Fibroblast of pulmonary artery (primary cell): ENCODE measurements at places on chromosomes 11 and 22.

GRCh38 chr11:9973921-9974320, 310.0 kb downstream of the SWAP70 start:
- no peak for DNase-seq

DNA sequence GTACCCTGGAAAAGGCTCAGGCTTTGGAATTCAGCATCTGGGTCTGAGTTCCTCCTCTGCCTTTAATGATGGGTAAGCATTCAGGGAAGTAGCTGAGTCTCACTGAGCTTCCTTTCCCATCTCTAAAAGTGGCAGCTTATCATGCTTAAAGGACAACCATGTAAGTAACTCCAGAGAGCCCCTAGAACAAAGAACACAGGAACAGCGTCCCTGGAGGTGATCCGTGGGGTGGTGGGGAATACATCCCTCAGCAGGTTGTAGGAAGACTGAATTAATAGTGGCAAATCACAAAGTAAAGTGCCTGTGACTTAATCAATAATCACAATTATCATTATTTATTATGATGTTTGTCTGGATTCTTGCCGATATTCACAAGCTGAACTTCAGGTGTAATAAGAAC, 114.7 kb upstream of the ISX start:
- DNase-seq = no peak

DNA sequence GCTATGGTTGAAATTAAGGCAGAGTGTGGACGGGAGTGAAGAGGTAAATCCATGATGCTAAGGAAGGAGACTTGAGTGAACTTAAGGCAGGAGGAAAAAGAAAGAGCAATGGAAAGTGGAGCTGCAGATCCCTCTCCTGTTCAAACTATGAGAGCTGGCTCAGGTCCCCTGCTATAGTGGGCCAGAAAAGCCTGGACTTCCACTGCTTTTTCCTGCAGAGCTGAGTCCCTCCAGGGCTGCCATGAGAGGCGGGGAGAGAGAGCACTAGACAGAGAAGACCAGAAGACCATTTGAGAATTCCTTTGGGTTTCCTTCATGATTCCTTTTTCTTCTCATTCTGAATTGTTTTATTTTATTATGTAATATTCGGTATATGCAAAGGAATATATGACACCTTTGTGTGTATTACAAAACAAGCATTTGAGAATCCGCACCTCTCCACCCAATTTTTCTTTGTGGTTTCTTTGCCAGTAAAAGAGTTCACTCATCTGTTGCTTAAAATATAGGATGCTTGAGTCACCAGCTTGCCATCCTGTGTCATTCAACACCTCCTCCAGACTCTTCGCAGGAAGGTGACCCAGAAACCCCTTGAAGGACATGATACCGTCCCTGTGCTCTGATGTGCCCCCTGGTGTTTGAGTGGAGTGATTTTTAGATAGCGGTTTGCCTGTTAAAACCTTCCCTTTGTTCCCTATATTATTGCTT, 24.4 kb downstream of the SREBF2 start:
- peak; percentile 72 for DNase-seq

- DNase-seq = no peak
Measured at GRCh38 chr11:1997755-1998154, at the start of gene H19. H19 (minus strand) TSS chr11:1997842.

GRCh38 chr22:49996119-49996517, 16.4 kb downstream of the IL17REL start:
- DNase-seq = no peak

- no peak for DNase-seq
Measured at GRCh38 chr11:3655547-3655946, 10.6 kb downstream of the ART1 start.

DNA sequence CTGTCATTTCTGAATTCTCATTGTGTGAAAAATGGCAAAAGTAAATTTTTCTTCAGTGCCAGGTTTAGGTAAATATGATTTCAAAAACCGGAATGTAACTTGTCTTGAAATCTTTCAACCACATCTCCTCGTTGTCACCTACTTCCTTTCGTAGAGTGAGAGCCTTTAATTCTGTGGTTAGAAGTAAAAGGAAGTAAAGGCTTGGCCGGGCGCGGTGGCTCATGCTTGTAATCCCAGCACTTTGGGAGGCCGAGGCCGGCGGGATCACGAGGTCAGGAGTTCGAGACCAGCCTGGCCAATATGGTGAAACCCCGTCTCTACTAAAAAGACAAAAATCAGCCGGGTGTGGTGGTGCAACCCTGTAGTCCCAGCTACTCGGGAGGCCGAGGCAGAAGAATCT, 29.8 kb downstream of the SGSM3 start:
- no peak for DNase-seq

DNA sequence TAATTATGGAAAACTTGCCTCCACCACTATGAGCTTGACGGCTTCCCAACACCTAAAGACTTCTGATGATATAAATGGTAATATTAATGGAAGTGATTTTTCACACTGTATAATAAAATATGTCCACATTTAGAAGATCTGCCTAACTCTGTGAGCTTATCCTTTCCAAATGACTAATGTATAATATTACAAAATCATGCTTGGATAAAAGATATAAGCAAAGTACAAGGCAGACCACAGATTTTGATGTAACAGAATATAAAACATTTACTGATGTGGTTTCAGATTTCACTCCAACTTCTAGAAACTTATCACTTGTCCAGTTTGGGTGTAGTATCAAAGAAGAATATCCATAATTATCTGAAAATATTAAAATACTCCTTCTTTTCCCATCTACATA, 36.9 kb downstream of the GALNT18 start:
- DNase-seq = no peak

DNA sequence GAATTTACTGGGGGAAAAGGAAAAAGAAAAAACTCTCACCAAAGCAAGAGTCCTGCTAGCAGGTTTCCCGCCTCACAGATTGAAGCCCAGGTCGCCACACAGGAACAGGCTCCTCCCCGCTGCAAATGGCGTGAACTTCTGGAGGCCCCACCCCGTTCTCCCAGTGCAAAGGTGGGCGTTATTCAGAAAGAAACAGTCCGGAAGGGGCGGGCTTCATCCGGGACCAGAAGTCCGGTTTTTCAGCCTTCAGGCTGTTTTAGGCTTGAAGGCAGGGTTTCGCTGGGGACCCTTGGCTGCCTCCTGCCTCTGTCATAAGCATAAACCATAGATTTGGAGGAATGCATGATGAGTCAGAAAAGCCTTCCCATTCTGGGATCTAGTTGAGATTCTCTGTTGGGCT, 148.3 kb upstream of the POU2AF2 start:
- DNase-seq = peak; percentile 66

DNA sequence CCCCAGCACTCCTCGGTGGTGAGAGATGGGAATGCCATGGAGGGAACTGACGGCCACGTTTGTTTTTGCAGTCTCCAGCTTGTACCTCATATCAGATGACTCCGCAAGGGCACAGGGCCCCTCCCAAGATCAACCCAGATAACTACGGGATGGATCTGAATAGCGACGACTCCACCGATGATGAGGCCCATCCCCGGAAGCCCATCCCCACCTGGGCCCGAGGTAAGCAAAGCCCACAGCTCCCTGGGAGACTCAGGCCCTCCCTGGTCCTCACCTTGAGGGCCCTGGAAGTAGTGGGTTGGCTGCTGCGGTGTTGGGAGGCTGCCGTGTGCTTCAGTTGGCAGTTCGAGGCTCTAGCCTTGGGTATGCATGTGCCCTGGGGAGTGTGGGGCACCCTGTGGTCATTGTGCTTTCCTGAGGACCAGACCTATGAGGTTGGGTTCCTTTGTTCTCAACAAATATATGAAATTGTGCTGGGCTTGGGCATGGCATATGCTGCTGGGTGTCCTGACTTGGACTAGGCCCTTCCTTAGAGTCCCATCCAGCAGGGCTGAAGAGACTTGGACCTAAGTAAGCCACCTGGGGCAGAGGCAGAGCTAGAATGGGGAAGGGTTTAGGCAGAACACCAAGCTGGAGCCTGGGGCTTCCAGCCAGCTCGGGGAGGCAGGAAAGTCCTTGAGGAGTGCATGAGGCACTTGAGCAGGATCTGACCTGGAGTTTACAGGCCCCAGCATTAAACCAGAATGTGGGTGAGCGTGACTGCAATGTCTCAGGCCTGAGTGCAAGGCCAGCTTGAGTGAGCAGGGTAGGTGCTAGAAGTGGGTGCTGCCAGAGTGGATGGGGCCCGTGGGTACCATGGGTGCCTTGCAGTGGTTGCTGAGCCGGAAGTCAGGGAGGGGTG, 26.4 kb downstream of the INCENP start:
- DNase-seq = no peak

DNA sequence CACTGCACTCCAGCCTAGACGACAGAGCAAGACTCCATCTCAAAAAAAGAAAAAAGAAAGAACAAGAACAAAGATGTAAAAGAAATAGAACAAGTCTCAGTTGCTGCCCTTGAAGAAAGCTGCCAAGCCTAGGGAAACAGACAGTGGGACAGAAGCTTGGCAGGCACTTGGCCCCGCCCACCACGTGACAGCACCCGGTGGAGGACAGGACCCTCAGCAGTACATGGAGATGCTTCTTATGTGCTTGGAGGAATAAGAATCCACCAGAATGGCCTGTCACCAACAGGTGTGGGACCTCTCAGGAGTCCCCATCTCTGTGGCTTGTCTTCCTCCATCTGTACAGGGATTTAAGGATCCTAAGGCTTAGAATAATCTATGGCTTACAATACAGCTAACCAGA, 7.6 kb upstream of the TMPRSS6 start:
- DNase-seq = no peak

- DNase-seq = no peak
Measured at GRCh38 chr11:59199546-59200422, 12.9 kb downstream of the MPEG1 start.

- peak; percentile 60 for DNase-seq
Measured at GRCh38 chr11:13338019-13338426, 60.4 kb downstream of the BMAL1 start.

- no peak for DNase-seq
Measured at GRCh38 chr11:111403051-111403726, 24.1 kb upstream of the POU2AF1 start.

GRCh38 chr11:6673523-6674218, 9.5 kb downstream of the MRPL17 start:
- no peak for DNase-seq

GRCh38 chr11:6488342-6488741, 7.0 kb downstream of the TIMM10B start:
- no peak for DNase-seq

- DNase-seq = peak; percentile 73
Measured at GRCh38 chr11:122007601-122008071, 108.4 kb downstream of the BLID start.

- peak; percentile 93 for DNase-seq
Measured at GRCh38 chr22:27686534-27686933, 115.0 kb downstream of the MN1 start.

DNA sequence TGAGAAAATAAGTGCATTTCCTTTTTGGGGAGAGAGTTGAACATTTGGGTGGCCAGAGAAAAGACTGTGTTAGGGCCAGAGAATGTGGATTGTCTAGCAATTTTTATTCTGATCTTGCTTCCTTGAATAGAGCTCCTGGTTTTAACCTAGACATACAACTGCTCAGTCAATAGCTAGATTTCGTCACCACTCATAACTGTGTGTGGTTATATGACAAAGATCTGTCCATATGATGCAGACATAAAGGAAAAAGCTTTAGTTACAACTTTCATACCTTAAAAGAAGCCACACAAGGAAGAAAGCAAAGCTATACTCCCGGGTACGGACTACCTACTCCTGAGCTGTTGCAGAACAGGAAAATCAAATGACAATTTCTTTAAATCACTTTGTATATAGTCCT, 37.2 kb downstream of the MS4A6A start:
- DNase-seq = no peak

- DNase-seq = no peak
Measured at GRCh38 chr22:43706151-43706550, 106.0 kb downstream of the EFCAB6 start.

DNA sequence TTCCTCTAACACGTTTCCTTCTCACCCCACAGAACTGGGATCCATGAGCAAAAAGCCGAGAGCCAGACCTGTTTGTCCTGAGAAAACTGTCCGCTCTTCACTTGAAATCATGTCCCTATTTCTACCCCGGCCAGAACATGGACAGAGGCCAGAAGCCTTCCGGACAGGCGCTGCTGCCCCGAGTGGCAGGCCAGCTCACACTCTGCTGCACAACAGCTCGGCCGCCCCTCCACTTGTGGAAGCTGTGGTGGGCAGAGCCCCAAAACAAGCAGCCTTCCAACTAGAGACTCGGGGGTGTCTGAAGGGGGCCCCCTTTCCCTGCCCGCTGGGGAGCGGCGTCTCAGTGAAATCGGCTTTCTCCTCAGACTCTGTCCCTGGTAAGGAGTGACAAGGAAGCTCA, 24.0 kb downstream of the CD5 start:
- DNase-seq = peak; percentile 25

GRCh38 chr11:118602331-118602730, 5.1 kb upstream of the PHLDB1 start:
- DNase-seq = peak; percentile 73

DNA sequence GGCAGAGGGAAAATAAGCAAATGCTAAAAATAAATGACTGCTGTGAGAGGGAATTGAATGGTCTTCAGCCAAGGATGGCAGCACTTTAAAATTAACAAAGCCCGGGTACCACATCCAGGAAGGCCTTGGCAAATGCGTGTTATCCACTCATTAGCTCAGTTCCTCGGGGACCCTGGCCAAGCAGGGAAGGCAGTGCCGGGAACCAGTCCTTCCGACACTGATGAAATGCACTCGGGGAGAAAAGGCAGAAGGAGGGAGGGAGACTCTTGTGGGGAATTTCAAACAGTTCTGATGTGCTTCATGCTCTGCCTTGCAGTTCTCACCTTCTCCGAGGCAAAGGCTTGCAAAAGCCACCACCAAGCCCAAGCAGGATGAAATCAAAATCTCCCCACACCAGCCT, 38.3 kb downstream of the CLPB start:
- DNase-seq = no peak

DNA sequence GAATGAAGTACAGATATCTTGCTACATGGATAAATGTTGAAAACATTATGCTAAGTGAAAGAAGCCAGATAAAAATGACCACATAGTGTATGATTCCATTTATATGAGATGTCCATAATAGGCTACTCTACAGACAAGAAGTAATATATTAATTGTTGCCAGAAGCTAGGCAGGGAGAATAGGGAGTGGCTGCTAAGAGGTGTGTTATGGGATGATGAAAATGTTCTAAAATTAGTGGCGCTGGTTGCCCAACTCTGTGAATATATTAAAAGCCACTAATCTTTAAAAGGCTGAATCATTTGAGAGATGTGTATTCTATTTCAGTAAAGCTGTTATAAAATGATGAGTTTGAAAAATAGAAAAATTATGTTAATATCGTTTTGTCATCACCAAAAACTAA, 144.4 kb downstream of the NCAM1 start:
- DNase-seq = no peak

DNA sequence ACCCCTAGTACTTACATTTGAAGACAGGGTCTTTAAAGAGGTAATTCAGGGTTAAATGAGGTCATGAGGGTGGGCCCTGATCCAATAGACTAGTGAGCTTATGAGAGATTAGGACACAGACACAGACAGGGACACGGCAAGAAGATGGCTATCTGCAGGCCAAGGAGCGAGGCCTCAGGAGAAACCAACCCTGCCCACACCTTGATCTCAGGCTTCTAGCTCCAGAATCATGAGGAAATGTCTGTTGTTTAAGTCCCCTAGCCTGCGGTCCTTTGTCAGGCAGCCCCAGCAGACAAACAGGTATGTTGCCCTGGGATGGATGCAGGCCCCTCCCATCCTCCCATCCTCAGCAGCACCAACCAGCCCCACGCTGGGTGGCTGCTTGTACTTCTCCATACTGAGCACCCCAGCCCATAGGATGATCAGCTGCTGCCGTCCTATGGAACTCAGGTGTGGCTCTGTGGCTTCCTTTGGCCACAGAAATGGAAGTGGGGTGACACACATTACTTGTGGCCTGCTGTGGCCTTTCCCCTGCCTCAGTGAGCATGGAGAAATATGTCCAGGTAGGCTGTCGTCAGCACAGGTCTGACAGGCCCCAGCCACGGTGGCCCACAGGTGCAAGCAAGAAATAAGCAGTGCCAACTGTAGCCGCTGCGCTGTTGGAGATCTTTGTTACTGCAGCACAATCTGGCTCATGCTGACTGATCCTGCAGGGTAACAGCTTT, 7.9 kb downstream of the GNB1L start:
- DNase-seq = no peak
